Activated CD4-positive, alpha-beta T cell treated with anti-CD3 and anti-CD28 coated beads for 36 hours (primary cell): ENCODE measurements at places on chromosomes 13 and 19. TPM values are rescaled to one million over a fixed set of nuclear protein-coding genes. Genes with fewer than 3 reads are reported as not detected.

GRCh38 chr13:103067751-103068555 is 1.7 kb upstream of the SLC10A2 start:
- DNase-seq = no peak

DNA sequence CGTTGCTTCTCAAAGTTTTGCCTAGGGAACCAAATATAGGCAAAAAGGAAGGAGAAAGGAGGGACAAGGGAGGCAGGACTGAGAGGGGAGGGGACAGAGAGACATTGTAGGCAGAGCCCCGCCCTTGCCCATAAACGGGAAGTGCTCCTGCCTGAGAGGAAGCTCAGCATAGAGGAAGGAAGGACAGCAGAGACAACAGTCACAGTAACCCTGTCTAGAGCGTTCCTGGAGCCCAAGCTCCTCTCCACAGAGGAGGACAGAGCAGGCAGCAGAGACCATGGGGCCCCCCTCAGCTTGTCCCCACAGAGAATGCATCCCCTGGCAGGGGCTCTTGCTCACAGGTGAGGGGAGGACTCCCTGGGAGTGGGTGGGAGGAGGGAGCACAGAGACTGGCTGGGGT is at the start of gene CEACAM21:
Gene CEACAM21, plus strand, starts transcription at position 169 of the 400 bp plus-strand sequence. Its CDS starts 109 bp downstream, at position 278.
- peak; percentile 75 for DNase-seq

ZNF211 gene
- 8.9 TPM for total RNA-seq

GRCh38 chr13:37202264-37202663 is 96.8 kb upstream of the CSNK1A1L start:
- no peak for DNase-seq

DNA sequence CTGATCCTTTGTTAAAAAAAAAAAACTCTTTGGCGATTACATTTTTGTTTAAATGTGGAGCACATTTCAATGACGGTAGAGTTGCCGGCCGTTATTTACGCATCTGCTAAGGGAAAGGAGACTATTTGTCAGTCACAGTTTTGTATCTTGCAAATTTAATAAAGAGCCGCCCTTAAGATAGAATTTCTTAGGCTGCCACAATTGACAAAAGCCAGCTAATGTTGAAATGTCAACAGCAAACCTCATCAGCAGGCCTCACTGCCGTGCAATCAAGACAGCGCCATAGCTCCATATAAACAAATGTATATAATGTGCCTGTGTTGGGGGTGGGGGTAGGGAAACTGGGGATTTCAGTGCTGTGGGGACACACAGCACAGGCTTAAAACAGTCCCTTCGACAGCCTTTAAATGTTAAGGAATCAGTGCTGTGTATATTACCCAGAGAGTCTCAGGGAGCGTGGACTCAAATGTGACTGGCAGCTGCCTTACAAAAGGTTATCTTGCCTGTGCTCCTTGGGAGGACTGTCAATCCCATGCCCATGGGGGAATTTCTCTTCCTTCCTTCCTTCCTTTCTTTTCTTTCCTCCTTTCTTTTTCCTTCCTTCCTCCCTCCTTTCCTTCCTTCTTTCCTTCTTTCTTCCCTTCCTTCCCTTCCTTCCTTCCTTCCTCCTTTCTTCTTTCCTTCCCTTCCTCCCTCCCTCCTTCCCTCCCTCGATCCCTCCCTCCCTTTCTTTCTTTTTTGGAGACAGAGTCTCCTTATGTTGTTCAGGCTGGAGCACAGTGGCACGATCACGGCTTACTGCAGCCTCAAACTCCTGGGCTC is 108.0 kb downstream of the URI1 start:
- no peak for DNase-seq
